Hematopoietic multipotent progenitor cell treated with erythropoietin and hydrocortisone succinate and interleukin-3 and kit ligand, for 8 days (in vitro differentiated cells): ENCODE measurements at places on chromosomes 2 and 18.

- DNase-seq, result no peak
Observed at GRCh38 chr2:101793277-101793969, 95.9 kb downstream of the MAP4K4 start.

- no peak for DNase-seq
Observed at GRCh38 chr2:207014424-207014823, 75.1 kb downstream of the CPO start.

- DNase-seq, result no peak
Observed at GRCh38 chr2:161119483-161119882, 40.7 kb upstream of the TANK start.

DNA sequence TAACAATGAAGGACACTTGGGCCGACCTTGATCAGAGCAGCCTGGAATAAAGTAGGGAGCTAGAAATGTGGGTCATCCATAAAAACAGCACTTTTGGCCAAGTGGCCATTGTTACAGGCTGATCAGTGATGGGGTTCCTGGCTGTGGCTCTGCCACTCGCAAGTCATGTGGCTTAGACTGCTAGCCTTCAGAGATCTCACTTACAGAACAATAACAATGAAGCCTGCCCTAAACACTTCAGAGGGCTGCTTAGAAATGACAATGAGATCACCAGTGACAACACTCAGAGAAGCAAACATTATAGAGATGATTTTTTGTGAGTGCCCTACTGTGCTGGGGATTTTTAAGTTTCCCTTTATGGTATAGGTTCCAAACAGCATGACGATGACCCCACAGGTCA, 107.9 kb upstream of the LMAN1 start:
- DNase-seq, result no peak

- DNase-seq, result peak; percentile 38
Observed at GRCh38 chr18:12287684-12288402, 20.2 kb upstream of the TUBB6 start.

- no peak for DNase-seq
Observed at GRCh38 chr18:12577848-12578247, 80.1 kb downstream of the SPIRE1 start.

- DNase-seq, result no peak
Observed at GRCh38 chr2:69989009-69989408, 27.6 kb upstream of the ASPRV1 start.

DNA sequence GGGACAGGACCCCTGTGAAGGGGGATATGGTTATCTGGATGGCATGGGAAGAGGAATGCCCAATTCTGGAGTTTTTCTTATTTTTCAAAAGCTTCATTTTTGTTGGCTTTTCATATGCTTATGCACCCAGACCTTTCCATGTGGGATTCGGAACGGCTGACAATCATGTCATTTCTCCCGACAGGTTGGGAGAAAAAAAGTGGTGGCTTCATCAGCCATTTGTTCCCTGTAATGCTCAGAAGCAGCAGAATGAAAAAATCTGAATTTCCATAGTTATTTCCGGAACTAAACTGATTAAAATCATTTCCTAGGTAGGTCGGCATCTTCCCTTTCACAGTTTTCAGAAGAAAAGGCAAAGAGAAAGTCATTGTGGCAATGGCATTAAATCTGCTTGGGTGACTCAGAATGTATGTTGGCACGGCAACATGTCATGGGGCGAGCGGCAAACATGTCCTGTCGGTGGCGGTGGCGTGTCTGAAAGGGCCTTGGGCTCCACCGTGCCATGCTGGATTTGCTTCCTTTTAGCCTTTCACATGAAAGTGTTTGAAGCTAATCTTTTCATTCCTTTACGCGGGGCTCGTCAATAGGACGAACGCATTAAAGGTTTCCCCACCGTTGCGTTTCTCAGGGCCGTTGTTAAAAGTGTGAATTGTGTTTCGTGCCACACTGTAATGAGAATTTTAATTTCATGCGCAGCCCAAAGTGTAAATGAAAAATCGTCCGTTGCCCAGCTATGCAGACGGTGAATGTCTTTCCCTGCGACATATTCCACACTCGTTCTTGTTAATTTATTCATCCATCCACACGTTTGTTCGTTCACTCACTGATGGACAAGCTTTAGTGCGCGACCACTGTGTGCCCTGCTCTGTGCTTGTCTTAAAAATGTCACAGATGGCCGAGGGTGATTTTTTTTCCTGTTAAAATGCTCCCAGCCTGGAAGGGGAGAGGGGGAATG, 18.5 kb downstream of the ACKR3 start:
- DNase-seq, result no peak

DNA sequence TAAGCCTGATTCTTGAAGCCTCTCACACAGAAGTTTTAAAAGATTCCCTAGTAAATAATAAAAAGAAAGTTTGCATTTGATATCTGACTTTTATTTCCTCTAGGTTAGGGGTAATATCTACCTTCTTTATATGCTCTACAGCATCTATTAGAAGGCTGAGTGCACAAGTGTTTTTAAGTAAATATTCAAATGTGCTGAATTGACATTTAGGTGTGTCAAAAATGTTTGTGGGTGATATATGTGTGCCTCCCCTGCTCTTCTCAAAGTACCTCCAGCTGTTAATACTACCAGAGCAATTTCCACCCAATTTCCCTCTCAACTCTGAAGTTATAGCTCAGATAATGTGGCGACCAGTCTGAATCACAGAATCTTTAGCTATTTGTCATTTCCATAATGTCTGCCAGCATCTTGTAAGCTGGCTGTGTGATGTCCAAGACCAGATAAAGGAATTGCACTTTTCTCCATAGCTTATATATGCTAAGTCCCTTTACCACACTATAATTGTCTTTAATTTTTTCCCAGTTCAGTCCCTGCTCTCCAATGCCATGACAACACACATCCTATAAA, 24.4 kb upstream of the ERMN start:
- DNase-seq, result no peak
